Effector memory CD4-positive, alpha-beta T cell (primary cell): ENCODE measurements at places on chromosomes 7 and 10.
A peak's percentile ranks its signal among the peaks of the same experiment; 100 is the strongest.

- DNase-seq: no peak
- H3K4me3 ChIP-seq: no peak overlapping the region
- no peak overlapping the region for H3K27ac ChIP-seq
Measured at GRCh38 chr7:12102126-12102525, 109.0 kb upstream of the TMEM106B start.

- H3K27ac ChIP-seq: no peak overlapping the region
- H3K4me1 ChIP-seq: no peaks in the 10 kb centered on the region
- no peaks in the 10 kb centered on the region for H3K36me3 ChIP-seq
- no peak overlapping the region for H3K4me3 ChIP-seq
Measured at GRCh38 chr10:113368666-113369364, 184.0 kb upstream of the HABP2 start.

- no peak for DNase-seq
- H3K27ac ChIP-seq: no peak overlapping the region
- no peaks in the 10 kb centered on the region for H3K4me1 ChIP-seq
- no peaks in the 10 kb centered on the region for H3K36me3 ChIP-seq
- H3K27me3 ChIP-seq: no peaks in the 10 kb centered on the region
- no peak overlapping the region for H3K4me3 ChIP-seq
Measured at GRCh38 chr7:28068811-28069216, 111.8 kb downstream of the JAZF1 start.

DNA sequence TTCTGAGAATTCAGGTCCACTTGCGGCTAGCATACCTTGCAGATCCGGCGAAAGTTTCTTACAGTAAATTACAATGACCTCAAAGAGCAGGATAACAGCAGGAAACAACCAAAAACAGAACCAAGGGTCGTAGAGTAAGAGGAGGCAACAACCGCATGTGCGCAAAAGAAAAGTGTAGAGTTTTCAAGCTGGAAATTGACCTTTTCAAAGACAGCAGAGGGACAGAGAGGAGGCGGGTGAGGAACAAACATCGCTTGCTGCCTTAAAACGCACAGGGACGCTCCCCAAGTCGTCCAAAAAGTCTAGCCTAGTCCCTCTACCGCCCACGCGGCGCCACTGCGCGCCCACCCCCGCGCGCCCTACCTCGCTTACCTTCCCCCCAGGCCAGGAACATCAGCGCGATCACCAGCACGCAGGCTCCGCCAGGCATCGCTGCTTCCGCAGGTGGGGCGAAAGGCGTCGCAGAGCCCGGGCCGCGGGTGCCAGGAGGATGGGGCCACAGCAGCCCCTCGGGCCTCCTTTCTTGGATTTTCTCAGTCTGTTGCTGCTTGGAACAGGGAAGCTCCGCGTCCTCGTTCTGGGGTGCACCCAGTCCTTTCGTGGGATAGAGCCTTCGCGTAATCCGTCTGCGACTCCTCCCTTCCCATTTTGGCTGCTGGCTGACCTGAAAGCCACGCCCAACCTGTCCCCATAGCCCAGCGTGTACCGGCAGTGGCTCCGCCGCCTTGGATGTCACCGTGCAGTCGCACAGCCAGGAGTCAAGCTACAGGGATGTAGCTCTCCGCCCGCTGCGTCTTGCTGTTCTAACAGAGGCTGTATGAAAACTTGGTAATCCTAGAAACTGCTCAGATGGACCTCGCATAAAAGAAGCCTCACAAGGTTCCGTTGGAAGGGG lies at the start of gene VWDE:
VWDE (minus strand) TSS at position 579 of the 895 bp plus-strand sequence; CDS start at position 430, 149 bp downstream.
- no peaks in the 10 kb centered on the region for H3K36me3 ChIP-seq
- peaks cover 10% of the 10 kb centered on the region for H3K4me1 ChIP-seq
- peak within 1 kb of the TSS; percentile 62 for H3K4me3 ChIP-seq
- no peaks in the 10 kb centered on the region for H3K27me3 ChIP-seq
- DNase-seq: peak; percentile 9

DNA sequence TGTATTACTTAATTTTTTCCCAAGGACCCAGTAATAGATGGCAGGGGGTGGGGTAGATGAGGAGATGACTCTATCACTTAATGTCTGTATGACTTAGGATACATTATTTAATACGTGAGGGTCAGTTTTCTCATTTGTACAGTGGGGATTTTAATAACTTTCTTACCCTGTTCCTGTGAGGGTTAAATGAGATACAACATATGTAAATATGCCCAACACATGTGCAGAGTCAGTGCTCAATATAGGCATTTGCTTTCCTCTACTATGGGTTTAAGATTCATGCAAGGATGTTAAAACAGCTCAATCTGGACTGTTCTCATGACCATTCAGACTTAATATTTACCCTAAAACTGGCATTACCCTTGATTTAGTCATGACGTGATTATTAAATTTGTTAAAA lies 31.2 kb downstream of the ST7 start:
- no peak overlapping the region for H3K27ac ChIP-seq
- no peak overlapping the region for H3K4me3 ChIP-seq
- H3K27me3 ChIP-seq: no peaks in the 10 kb centered on the region
- no peaks in the 10 kb centered on the region for H3K4me1 ChIP-seq

DNA sequence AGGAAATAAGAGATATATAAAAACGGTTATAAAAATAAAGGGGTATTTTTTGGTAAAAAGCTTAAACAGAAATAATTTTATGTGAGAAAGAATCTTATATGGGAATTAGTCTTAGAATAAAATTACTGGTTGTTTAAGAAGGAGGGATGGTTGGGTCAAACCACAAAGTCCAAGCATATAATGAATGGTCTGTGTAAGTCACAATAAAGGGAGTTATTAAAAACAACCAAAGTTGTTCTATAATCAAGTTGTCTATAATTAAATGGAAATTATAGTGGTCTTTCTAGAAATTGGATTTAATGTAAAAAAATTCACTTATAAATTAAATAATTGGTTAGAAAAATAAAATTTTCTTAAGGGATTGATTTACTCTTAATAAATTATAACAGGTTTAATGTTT lies 304.8 kb downstream of the POM121L12 start:
- no peaks in the 10 kb centered on the region for H3K27me3 ChIP-seq
- DNase-seq: no peak
- H3K36me3 ChIP-seq: no peaks in the 10 kb centered on the region
- H3K27ac ChIP-seq: no peak overlapping the region
- no peaks in the 10 kb centered on the region for H3K4me1 ChIP-seq
